ENCODE measurements at places on chromosomes 2 and 18.

DNA sequence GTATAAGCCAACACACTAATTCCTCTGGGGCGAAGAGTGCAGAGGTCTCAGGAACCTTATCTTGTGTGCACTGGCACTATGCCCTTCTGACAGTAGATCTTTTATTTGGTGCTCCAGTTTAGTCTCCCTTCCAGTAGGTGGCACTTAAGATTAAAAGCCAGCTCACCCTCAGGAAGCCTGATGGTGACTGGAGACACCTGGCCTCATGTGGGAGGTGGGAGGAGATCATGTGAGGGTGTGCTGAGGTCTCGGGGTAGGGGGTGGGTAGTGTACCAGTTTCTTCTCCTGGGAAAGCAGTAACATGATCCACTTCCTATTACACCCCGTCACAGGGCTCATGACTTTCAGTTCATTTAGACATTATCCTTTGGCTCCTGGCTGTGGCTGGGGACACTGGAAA is 654.9 kb downstream of the ADCYAP1 start:
- no peak for DNase-seq

GRCh38 chr2:40343902-40344301 is 108.0 kb downstream of the SLC8A1 start:
- DNase-seq, result no peak

- DNase-seq, result peak; percentile 91
Measured at GRCh38 chr2:218387369-218388194, 5.5 kb downstream of the SLC11A1 start.

- peak; percentile 96 for DNase-seq
Measured at GRCh38 chr18:22933206-22933965, at the start of gene RBBP8. RBBP8 (plus strand) TSS chr18:22933328; CDS start chr18:22936852, 3,524 bp downstream.

DNA sequence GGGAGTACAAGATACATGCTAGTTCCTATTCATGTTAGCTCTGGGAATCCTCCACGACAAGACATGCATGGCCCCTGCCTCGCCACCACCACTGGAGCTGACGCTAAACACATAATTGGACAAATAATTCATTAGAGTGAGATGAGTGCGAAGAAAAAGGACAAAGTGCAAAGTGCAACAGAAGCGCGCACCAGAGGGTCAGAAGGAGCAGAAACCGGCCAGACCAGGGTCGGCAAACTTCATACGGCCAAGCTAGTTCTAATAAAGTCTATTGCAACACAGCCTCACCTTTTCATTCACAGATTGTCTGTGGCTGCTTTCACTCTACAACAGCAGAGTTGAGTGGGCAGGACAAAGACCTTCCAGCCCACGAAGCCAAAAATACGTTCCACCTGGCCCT is 266.1 kb upstream of the KLHL29 start:
- no peak for DNase-seq

DNA sequence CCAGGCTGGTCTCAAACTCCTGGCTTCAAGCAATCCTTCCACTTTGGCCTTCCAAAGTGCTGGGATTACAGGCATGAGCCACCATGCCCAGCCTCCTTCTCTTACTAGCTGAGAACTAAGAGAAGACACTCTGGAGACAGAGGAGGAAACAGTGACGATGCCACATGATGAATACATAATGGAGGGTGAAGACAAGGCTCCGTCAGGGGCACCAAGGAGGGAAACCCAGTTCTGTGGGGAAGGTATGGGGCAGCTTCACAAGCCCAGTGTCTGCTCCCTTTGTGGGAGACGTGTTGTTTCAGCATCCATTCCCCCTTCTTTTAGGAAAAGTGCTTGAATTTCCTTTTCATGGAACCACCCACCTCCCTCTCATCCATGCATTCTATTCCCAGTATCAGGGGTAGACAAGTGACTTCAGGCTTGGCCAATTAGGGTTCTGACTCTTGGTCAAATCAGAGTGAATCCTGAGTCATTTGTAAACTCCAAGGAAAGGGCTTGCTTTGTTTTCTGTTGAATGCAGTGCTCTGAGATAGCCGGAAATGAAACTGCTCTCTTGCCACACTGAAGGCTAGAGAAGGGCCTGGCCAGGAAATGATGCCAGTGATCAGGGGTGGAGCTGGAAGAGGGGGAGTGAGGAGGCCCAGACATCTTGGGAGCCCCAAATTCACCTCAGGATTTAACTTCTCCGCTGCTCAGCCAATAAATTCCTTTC is 23.7 kb downstream of the TMEM127 start:
- no peak for DNase-seq

- DNase-seq, result no peak
Measured at GRCh38 chr2:1988049-1988448, 243.7 kb upstream of the PXDN start.

GRCh38 chr2:240253583-240254145 is 113.2 kb upstream of the OTOS start:
- DNase-seq, result no peak

DNA sequence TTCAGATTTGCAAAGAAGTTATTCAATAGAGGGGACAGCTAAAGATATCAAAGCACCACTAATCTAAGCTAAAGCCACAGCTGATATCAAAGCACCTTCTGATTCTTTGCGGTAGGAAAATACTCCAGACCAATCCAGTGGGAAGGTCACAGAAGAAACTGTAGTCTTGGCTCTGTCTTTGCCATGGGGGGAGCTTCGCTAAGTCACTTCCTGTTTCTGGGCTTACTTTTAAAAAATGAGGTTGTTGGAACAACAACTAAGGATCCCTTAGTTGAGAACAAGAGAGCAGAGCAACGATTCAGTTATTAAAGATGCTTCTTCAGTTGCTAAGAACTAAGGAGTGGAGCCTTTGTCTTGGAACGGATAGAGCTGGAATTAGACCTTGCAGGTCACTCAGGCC is 12.2 kb downstream of the LPIN1 start:
- no peak for DNase-seq

- no peak for DNase-seq
Measured at GRCh38 chr18:58962336-58962735, 97.7 kb downstream of the ZNF532 start.

DNA sequence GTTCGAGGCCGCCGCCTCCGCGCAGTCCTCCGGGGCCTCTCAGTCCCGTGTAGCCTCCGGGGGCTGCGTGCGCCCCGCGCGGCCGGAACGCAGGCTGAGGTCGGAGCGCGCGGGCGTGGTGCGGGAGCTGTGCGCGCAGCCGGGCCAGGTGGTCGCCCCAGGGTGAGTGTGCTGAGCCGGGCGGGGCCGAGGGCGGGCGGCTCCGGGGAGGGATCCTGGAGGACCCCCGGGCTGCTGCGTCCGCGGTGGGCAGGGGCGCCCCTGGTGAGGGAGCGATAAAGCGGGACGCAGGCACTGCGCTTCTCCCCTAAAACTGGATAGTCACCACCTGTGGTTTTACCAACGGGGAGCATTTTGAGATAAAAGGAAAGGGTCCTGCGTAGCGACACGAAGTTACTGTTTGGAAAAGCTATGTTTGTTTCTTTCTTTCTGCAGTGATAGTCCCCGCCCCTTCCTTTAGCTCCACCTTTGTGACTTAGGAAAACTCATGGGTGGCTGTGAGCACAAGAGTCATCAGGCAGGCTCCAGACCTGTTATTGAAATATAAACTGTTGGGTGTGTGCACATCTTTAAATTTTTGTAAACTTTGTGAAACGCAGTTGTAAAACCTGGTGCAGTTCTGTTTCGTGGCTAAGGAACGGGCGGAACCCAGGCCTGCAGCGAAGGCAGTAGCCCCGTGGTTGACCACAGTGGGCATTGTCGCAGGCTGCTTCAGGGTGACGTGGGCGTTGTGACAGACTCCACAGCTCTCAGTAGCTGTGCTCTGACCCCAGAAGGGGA is 687 bp downstream of the CTDP1 start:
- DNase-seq, result peak; percentile 68

GRCh38 chr2:239288237-239288636 is 112.6 kb downstream of the HDAC4 start:
- DNase-seq, result no peak

DNA sequence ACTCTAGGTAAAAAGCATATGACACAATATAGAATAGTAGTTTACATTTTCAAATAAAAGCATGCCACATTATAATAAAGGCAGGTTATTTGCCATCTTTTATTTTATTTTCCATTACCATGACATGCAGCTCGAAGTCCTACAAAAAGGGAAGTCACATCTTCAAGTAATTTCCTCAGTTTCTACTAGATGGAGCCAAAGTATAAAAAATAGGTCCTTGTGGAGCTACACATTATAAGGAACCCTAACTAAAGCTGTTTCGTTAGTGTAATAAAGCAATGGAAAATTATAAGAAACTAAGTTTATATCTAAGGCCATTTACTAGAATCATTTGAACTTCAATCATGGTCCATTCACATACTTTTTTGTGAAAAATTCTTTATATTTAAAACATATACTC is 674.5 kb downstream of the KCNJ3 start:
- peak; percentile 61 for DNase-seq

GRCh38 chr2:47221946-47222345 is 66.8 kb upstream of the STPG4 start:
- DNase-seq, result peak; percentile 28

DNA sequence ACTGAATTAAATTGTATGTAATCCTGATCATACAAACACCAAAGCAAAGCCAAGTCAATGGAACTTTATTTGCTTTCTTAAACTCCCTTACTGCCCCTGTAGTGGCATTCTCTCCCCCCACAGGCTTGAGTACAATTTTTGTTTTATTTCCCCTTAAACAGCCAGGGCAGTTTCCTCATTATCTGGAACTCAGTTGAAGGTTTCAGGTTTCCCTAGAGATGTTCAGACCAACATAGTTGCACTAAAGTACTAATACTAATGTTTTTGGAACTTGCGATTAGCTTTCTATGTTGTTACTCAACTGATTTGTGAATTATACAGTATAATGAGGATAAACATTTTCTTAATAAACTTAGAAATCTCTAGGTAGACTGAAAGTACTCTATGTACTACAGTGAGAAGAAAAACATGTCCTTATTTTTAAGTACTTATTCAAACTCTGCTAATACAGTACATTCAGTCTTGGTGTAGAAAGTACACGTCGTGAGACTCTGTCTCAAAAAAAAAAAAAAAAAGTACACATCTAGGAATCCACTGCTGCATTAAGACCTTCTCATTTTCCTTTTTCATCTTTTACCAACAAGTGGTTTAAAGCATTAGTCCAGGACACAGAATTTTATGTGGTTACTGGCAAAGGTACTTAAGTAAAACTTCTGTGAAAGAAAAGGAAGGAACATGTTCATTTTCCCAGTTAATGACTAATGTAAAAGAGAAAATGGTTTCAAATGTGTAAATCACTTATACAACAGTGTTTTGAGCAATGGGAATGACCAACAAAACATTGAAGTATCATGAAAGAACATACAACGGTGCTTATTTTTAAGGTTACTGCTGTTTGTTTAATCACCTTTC is 209.5 kb upstream of the SMAD7 start:
- no peak for DNase-seq

DNA sequence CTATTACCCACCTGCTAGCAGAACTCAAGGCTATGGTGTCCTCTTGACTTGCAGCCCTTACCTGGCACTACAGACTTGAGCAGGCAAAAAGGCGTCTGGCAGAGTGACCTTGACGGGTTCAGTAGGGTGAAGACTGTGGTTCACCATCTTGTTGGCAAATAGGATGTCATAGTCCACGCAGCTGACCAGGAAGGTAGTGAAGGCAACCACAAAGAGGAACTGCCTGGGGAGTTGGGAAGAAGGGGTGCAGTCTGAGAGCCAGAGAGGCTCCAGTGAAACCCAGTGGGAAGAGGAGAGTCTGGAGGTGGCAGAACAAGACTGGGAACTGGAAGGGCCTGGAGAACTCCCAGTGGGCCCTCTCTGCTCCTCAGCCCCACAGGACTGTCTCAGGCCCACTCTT is 4.1 kb downstream of the ATG9A start:
- DNase-seq, result no peak

GRCh38 chr18:3213300-3214059 is 6.3 kb downstream of the MYOM1 start:
- DNase-seq, result no peak

DNA sequence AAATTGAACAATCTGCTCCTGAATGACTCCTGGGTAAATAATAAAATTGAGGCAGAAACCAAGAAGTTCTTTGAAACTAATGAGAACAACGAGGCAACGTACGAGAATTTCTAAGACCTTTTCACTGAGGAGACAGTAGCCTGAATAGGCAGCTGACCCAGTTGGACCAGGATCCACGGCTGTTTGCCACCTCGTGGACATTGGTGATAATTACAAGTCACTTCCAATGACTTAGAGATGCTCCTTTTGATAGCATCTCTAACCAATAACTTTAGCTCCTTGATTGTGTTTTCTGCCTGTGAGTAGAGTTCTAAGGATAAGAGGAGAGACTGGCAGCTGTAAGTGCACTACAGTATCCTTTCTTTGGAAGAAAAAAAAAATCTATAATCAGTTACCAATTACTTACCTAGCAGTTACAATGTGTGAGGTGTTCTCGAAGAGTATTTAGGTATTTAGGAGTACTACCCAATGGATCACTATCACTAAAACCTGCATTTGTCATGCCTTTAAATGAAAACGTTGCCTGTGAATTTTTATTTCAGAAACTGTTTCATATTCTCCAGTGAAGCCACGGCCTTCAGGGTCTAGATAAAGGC is 31.3 kb upstream of the CNTNAP5 start:
- peak; percentile 49 for DNase-seq

- no peak for DNase-seq
Measured at GRCh38 chr2:16612490-16612889, 53.1 kb downstream of the CYRIA start.

DNA sequence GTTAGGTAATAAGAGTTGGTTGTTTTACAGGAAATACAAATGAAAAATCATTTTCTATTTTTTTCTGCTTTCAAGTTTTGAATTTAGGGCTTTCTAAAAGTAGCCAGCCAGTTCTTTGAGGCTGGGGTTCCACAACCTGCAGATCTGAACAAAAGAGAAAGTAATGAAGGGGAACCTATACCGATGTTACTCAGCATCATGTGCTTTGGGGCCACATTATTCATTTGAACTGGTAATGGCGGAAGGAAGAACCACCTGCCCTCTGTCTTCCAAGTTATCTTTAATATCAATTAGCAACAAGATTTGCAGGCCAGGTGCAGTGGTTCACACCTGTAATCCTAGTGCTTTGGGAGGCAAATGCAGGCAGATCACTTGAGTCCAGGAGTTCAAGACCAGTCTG is 12.9 kb upstream of the MRO start:
- DNase-seq, result no peak

- DNase-seq, result peak; percentile 35
Measured at GRCh38 chr18:1663879-1664705, 759.4 kb downstream of the ADCYAP1 start.

GRCh38 chr2:55899881-55900280 is 23.7 kb downstream of the EFEMP1 start:
- no peak for DNase-seq

- DNase-seq, result no peak
Measured at GRCh38 chr2:133462811-133463210, 105.5 kb downstream of the NCKAP5 start.

DNA sequence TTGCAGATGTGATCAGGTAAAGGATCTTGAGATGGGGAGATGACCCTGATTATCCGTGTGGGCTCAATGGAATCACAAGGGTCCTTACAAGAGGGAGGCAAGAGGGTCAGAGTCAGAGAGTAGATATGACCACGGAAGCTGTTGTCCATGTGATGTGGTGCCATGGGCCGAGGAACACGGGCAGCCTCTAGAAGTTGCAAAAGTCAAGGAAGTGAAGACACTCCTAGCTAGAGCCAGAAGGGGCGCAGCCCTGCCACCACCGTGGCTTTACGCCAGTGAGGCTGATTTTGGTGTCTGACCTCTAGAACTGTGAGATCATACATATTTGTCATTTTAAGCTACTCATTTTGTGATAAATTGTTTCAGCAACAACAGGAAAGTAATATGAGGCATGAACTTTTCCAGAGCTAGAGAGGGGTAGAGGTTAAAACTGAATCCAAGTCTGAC is 114.4 kb downstream of the CAPN13 start:
- DNase-seq, result no peak

GRCh38 chr2:203579730-203580129 is 44.6 kb upstream of the RAPH1 start:
- no peak for DNase-seq

- DNase-seq, result no peak
Measured at GRCh38 chr2:237556773-237557632, 9.4 kb upstream of the PRLH start.

All from NCI-H1417 (cell line).